ENCODE measurements at places on chromosomes 6 and 20.
A peak's percentile ranks its signal among the peaks of the same experiment; 100 is the strongest.

- DNase-seq: no peak
Observed at GRCh38 chr20:6265204-6265904, 142.5 kb upstream of the FERMT1 start.

- no peak for DNase-seq
Observed at GRCh38 chr6:36794713-36795065, 44.6 kb downstream of the CPNE5 start.

- DNase-seq: no peak
Observed at GRCh38 chr20:50918403-50918802, 12.8 kb downstream of the ADNP start.

GRCh38 chr20:63106108-63106764 lies 99.5 kb upstream of the BHLHE23 start:
- no peak for DNase-seq

DNA sequence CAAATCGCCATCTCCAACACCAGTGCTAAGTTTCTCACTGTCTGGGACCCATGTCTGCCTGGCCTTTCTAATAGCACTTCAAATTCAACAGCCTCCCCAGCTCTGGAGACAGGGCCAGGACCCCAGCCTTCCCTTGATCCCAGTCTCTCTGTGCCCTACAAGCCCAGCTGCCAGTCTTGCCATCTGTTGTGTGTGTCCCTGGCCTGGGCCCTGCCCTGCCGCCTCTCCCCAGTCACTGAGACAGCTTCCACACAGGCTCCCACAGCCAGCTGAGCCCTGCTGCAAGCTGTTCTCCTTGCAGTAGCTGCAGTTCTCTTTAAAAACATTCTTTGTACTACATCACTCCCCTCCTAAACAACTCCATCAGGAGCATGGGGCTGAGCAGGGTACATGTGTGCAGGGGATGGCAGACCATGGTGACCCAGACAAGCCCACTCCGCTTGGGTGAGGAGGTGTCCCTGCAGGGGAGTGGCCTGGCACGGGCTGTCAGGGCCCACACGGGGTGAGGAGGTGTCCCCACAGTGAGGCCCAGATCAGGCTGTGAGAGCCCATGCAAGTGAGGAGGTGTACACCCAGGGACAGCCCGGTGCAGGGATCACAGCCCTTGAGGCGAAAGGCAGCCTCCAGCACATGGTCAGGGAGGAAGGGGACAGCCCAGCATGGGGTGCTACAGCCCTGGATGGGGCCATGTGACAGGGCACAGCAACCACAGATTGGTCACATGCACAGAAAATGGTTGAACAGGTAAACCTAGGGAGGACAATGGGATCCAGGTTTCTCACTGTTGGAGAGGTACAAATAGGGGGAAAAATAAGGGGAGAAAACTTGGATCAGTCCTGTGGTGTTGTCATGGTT lies 16.2 kb downstream of the CST7 start:
- DNase-seq: peak; percentile 68
